ENCODE measurements at places on chromosomes 5 and 9.

GRCh38 chr5:14109041-14109747 is 33.9 kb upstream of the TRIO start:
- DNase-seq: peak; percentile 58
- H3K36me3 ChIP-seq: no peaks in the 10 kb centered on the region
- H3K27ac ChIP-seq: peak overlapping the region; percentile 66
- H3K27me3 ChIP-seq: no peaks in the 10 kb centered on the region
- H3K4me3 ChIP-seq: no peak overlapping the region

- H3K4me1 ChIP-seq: no peaks in the 10 kb centered on the region
- no peak overlapping the region for H3K4me3 ChIP-seq
Measured at GRCh38 chr9:74639112-74639511, 142.0 kb downstream of the RORB start.

DNA sequence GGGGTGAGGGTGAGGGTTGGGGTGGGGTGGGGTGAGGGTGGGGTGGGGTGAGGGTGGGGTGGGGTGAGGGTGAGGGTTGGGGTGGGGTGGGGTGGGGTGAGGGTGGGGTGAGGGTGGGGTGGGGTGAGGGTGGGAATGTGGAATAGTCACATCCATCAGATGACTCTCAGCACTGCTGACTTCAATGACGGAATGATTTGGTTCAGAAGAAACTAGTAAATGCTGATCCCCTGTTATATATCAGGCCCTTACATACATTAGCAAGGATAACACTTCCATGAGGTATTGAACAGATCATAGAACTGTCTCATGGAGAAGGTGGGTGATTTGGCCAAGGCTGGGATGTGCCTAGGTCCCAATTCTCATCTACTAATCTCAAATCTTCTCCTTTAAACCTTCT is 24.5 kb upstream of the C5orf47 start:
- no peak for DNase-seq
- H3K36me3 ChIP-seq: no peaks in the 10 kb centered on the region
- no peak overlapping the region for H3K4me3 ChIP-seq
- peaks cover 9% of the 10 kb centered on the region for H3K4me1 ChIP-seq
- no peak overlapping the region for H3K27ac ChIP-seq
- no peaks in the 10 kb centered on the region for H3K27me3 ChIP-seq

DNA sequence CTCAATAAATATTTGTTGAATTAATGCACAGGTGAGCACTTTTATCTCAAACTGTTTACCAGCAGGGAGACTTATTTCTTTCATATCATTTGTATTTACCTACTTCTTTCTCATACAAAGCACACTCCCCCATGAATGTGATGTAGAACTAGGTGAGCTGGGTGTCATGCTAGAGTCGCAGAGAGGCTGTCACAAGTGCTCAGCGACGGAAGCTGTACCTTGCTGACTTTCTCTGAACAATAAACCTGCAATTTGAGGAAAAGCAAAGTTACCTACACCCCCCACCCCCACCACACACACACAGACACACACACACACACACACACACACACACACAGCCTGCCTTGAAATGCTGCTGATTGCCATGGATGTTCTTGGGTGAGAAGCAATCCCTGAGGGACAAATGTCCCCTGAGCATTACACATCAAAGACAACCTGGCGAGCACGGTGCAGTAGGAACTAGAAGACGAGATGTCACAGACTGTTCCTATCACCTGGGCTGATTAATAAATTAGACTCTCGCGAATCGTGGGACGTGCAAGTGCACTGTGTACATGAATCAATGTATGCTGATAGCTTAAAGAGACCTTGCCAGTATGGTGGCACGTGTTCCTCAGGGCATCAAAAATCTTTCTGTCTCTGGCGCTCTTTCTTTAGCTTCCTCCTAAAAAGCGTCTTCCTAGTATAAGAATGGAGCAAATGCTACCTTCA is 66.1 kb downstream of the BRINP1 start:
- H3K4me3 ChIP-seq: no peak overlapping the region

GRCh38 chr9:38132956-38133355 is 63.9 kb upstream of the SHB start:
- H3K27ac ChIP-seq: no peak overlapping the region
- H3K36me3 ChIP-seq: no peaks in the 10 kb centered on the region
- peaks cover 8% of the 10 kb centered on the region for H3K27me3 ChIP-seq
- no peak for DNase-seq
- H3K4me3 ChIP-seq: no peak overlapping the region
- no peaks in the 10 kb centered on the region for H3K4me1 ChIP-seq

All from keratinocyte (primary cell).